H4 (cell line): ENCODE measurements at places on chromosomes 1 and 21. TPM values are rescaled to one million over a fixed set of nuclear protein-coding genes. Genes with fewer than 3 reads are reported as not detected.

Gene C1orf94
- total RNA-seq = not detected in 2 replicates

Gene RNF207
- 0.12 and 1.6 TPM in 2 replicates for total RNA-seq

- peak; percentile 22 for DNase-seq
These were observed 545 bp downstream of the PATJ start for GRCh38 chr1:61742620-61743430.

DNA sequence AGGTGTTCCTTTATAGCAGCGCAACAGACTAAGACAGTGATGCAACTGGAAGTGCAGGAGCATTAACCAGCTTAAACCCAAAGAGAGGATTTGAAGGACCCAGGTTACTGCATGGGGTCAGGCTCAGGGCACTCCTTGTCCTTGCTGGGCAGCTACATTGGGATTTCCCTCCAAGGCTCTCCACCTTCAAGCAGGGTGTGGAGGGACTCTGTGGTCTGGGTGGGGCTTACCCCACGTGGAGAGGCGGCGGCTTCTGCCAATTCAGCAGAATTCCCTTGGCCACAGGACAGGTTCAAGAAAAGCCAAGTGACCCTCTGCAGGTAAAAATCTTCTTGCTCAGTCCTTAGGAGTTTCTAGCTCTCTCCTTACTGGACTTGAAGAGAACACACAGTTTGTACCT is 6.5 kb downstream of the RRP1B start:
- DNase-seq = no peak

- no peak for DNase-seq
These were observed 214.2 kb downstream of the DENND1B start for GRCh38 chr1:197561041-197561440.

DNA sequence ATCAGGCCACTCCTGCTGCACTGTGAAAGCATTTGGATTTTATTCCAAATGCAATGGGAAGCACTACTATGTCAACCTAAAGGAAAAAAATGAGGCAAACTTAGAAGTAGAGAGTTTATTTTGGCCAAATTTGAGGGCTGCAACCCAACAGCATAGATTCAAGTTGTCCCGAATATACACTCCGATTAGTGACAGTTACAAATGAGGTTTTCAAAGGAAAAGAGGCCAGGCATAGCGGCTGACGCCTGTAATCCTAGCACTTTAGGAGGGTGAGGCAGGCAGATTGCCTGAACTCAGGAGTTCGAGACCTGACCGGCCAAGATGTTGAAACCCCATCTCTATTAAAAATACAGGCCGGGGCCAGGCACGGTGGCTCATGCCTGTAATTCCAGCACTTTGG is 78.9 kb upstream of the PUM1 start:
- DNase-seq = no peak
